ENCODE measurements at places on chromosomes 7 and 10.

DNA sequence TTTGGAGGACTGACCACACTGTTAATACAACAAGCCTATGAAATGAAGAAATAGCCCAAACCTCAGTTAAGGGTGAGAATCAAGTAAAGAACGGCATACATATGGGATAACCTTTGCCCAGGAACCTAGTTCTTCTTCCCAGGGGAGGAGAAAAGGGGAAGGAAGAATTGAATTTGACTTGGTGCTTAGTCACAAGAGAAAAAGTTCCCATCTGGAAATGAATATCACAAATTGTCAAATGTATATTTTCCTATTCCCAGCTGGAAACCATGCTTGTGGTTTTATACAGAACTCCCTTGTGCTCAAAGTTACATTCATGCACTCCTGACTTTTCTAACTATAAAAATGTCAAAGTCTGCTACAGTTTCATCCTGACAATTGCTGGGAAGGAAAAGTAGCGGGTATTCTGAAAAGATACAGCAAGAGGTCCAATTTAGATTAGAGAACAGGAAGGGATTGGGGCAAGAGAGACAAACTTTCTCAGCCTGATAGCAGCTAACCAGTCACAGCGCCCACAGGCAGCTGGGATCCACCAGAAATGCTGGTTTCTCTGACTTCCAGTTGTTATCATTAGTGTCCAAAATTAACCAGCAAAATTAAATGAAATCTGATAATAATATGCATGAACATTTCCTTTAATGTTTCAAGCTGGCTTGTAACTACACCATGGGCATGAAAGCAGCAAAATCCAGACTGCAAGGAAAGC is 18.6 kb upstream of the GSAP start:
- peak; percentile 73 for DNase-seq

GRCh38 chr7:471866-472639 is 47.6 kb downstream of the PDGFA start:
- no peak for DNase-seq

DNA sequence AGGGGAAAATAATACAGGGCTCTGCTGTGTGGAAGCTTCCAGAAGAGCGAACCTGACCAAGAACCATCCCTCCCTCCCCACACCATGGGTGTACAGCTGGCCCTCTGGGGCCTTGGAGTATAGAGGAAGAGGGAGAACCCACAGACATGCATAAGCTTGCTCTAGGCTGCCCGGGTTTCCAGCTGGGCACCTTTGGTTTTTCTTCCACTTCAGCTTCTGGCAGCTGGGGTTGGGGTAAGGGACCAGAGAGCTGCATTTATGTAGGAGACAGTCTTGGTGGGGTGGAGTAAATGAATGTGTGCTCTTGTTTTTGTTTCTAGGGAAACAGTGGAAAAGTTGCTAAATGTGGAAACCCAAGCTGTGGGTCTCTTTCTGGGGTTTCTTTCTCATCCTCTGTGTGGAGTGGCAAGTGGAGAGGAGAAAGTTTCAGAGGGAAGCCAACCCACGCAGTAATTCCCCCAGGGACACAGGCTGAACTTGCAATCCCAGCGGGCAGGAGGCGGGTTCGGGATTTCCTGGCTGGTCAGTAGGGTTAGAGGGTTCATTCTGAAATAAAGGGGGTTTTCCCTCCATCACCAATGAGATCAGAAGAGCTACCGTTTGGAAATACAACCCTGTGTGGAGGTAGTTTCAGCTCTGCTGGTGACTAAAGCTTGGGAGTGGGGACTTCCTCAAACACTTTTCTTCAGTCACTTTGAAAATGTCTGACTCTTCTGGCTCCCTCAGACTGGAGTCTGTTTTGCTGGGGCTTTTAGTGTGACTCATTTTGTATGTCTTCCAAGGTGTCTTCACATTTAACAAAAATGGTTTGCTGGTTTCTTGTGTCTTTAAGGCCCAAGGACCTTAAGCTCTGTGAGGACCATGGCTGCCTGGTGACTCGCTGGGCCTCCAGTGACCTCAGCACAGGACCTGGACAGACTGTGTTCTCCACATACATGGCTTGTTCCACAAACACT is 22.2 kb upstream of the SRGN start:
- DNase-seq: no peak

- no peak for DNase-seq
Observed at GRCh38 chr7:69173846-69174245, 424.4 kb upstream of the AUTS2 start.

DNA sequence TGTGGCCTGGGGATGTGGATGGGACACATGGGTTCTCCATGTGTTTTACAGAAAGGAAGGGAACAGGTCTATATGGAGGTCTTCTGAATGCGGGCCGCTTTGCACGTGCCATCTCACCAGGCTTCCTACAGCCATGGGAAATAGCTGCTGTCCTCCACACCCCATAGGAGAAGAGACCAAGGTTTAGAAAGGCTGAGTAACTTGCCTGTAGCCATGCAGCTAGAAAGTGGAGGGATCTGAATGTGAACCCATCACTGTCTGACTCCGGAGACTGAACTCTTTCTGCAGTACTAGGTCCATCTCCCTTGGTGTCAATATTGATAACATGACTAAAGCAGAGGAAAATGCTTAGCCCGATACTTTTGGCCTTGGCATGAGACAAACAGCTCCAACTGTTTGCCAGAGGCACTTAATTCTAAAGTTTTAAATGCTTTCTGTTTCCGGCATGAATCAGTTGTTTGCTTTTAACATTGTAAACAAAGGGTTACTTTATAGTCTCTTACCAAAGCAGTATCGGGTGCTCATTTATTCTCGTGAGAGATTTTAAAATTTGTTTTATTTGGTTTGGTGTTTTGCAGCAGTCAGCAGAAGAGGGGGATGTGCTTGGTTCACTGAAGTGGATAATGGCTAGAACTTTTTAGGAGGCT is 64.8 kb upstream of the LOXL4 start:
- DNase-seq: no peak

DNA sequence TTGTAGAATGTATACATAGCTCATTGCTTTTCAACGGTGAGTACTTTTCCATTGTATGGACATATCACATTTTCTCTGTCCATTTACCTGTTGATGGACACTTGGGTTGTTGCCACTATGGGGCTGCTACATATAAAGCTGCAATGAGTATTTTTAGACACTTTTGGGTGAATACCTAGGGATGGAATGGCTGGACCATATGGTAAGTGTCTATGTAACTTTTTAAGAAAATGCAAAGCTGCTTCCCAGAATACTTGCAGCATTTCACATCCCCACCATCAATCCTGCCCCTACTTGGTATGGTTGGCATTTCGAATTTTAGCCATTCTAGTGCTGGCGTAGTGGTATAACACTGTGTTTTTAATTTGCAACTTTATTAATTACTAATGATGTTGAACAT is 274.6 kb downstream of the TNS3 start:
- DNase-seq: no peak

DNA sequence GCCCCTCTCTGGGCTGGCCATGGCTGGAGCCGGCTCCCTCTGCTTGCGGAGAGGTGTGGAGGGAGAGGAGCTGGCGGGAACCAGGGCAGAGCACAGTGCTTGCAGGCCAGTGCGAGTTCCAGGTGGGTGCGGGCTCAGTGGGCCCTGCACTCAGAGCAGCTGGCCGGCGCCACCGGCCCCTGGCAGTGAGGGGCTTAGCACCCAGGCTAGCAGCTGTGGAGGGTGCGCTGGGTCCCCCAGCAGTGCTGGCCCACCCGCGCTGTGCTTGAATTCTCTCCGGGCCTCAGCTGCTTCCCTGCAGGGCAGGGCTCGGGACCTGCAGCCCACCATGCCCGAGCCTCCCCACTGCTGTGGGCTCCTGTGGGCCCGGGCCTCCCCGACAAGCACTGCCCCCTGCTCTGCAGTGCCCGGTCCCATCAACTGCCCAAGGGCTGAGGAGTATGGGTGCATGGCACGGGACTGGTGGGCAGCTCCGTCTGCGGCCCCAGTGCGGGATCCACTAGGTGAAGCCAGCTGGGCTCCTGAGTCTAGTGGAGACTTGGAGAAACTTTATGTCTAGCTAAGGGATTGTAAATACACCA is 61.2 kb upstream of the AGR3 start:
- no peak for DNase-seq

GRCh38 chr7:108078211-108078673 is 51.9 kb downstream of the LAMB4 start:
- DNase-seq: no peak

DNA sequence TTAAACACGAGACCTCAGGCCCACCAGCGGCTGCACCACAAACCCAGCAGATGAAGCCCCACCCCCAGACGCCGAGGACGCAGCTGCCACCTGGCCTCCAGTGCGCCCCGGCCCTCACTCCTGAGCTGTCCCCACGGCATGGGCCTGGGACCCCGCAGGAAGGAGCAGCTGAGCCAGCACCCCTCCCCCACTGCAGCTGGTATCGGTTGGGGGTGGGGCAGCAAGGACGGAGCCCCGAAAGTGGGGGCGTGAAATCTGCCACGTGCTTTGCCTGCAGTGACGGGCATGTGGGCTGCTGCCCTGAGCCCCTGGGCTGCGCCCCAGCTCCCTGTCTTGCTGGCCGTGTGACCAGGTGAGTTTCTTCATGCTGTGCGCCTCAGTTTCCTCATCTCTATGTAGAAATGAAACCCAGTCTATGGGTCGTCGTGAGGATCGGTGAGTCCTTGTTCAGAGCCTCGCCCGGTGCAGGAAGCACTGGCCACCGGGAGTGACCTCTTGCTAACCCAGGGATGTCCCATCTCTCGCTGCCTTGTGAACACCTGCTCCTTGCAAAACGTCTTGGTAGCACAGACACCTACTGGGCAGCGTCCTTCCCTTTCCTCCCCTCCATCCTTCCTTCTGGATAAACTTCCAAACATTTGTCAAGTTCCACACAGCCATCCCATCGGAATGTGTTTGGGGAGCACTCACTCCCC is 32.0 kb downstream of the CFAP46 start:
- DNase-seq: no peak

GRCh38 chr7:110974441-110974840 is 116.5 kb upstream of the LRRN3 start:
- DNase-seq: no peak

GRCh38 chr10:69734797-69735468 is 66.8 kb upstream of the COL13A1 start:
- DNase-seq: peak; percentile 45
